Hippocampal formation (tissue), 2 donors: ENCODE measurements at places on chromosomes 2 and 18.

DNA sequence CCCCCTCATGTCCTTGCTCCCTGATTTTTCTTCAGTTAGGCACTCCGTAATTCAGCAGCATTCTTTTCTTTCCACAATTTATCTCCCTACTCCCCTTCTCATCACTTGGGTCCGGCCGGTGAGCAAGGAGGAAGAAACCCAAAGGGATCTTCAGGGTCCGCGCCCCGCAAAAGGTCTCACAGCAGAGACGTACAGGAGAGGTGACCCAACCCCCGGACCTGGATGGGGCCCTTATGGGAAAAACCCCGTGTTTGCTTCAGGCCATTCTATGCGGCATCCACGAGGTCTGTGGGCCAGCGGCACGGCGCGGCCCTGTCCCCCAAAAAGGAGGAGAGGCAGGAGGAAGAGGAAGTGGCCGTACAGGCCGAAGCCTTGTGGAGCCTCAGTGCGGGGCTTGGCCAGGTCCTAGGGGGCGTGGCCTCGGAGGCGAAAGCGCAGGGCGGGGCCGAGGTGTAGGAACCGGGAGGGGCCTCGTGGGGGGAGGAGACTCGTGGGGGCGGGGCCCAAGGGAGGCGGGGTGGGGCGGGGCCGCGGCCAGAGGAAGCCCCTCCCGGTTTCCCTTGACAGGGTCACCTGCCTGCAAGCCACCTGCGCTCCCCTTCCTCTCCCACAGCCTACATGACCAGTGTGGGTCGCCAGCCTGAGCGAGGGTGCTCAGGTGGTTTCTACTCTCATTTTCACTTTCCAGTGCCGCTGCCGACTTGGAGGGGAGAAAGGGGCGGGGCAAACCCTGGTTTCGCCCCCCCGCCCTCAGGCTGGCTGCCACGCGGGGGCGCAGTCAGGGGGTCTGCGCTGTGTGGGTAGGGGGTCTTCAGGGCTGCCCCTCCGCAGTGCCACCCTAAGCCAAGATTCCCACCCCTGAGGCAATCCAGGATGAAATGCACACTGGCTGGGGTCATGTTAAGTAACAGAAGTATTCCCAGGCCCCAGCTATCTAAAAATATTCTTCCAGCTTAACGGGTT, 156.4 kb upstream of the XPO1 start:
- DNase-seq, result peak; percentile 85

- DNase-seq, result no peak
These were observed 194.8 kb downstream of the ZNF804A start for GRCh38 chr2:184793176-184793575.

GRCh38 chr2:237731663-237732062, 66.9 kb upstream of the RBM44 start:
- DNase-seq, result no peak

DNA sequence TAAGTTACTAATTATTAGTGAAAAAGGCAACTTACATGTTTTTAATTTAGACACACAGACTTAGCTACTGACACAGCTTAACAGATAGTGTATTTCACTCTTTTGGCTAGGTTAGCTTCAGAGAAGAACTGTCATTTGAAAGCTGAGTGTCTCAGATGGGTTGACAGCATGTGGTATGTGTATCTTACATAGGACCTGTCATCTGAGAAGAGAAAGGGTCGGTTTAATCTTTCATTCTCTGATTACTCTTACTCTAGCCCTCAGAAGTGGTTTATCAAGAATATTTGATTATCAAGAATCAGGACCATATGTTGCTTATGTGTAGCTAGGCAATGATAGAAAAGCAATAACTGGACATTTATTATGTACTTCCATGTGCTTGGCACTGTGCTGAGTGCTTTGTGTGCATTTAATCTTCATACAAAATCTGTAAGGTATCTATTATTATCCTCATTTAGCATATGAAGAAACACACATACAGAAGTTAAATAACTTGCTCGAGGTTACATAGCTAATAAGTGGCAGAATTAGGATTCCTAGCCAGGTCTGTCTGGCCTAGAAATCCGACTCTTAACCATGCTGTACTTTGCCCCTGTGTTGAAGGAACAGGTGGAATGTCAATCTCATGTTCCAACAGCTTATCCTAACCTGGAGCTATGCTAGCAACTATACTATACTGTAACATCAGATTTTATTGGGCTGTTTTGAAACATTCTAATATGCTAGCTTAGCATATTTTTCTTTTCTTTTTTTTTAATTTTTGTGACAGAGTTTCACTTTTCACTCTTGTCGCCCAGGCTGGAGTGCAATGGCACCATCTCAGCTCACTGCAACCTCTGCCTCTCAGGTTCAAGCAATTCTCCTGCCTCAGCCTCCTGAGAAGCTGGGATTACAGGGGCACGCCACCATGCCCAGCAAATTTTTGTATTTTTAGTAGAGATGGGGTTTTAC, 28.4 kb downstream of the CFLAR start:
- no peak for DNase-seq

DNA sequence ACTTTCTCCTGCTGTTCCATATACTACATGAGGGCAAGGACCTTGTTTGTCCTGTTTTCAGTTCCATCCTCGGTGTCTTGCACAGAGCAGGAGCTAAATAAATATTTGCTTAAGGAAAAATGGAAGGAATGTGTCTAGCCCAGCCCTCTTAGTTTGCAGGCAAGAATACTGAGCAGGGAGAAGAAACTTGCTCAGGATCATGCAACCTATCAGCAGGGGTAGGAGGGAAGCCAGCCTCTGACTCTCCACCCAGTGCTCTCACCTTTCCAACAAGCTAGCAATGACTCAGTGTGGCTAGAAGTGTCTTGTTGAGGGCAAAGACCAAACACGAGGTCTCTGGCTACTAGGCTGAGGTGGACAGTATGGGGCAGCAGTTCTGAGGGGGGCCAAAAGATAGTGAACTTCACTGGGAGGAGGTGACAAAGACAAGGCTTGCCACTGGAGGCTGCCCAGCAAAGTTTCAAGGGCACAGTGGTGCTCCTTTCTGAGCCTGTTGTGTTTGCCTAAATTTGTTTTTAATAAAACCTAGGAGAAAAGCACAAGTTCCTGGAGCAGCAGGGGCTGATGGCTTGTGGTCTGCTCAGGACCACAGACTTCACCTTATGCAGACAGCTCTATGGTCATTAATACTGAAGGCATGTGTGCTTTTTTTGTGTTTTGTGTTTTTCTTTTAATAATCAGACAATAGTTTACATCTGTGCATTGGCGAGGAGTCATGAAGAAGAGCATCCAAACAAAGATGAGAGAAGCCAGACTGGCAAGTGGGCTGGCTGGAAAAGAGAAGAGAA, 49.1 kb upstream of the CTAGE1 start:
- DNase-seq, result no peak

DNA sequence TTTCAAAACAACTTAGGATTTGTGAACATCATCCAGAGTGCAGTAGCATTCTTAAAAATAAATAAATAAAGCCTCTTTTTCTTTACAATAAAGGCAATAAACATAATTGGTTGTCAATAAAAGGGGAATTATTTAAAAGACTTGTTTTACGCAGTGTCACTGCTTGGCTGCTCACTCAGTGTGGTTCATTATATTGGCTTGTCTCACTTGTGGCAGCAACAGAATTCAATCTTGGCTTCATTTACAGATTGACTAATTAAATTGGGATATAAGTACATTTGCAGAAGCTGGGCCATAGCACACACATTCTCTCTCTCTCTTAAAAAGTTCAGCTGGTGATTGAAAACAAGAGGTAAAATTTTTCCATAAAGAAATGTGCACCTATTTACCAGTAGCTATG, 1027.6 kb downstream of the LRP1B start:
- no peak for DNase-seq

DNA sequence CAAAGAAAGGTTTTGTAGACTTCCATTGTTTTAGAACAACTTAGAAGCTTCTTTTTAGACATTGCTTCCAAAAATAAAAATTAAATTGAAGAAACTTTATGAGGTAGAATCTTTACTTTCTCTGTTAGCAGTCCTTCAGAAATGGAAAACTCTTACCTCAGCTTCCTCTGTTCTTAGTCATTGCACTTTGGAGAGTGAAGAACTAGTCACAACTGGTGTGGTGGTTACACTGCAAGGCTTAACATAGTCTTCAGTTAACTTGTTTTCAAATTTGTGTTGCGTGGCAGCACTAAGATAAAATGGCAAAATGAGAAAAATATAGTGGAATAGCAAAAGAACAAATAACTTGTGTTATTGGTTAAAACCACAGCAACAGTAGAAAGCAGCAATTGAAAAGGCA, 332.6 kb downstream of the KIAA1328 start:
- DNase-seq, result no peak

DNA sequence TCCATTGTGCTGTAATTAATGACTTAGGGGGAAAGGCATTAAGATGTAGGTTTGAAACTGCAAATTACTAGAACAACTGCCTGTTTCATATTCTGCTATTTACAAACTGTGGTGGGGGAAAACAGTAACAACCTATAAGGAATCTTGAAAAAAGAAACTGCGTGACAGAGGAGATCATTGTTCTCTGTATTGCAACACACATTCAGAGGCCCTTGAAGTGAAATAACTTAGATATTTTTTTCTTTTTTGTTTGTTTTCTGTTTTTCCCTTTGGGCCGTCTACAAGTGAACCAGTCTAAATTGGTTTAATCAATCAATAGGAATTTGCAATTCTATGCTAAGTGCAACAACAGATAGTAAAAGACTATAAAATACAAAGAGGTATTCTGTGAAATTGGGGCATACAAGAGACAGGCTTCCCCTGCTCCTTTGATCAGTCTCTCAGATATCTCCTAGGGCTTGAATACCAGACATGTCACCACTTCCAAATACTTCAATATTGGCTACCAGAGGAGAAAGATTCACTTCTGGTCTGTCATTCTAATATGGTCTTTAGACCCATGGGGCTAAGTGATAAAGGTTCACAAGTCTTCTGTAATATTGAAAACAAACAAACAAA, 2055.1 kb upstream of the CELF4 start:
- DNase-seq, result no peak

DNA sequence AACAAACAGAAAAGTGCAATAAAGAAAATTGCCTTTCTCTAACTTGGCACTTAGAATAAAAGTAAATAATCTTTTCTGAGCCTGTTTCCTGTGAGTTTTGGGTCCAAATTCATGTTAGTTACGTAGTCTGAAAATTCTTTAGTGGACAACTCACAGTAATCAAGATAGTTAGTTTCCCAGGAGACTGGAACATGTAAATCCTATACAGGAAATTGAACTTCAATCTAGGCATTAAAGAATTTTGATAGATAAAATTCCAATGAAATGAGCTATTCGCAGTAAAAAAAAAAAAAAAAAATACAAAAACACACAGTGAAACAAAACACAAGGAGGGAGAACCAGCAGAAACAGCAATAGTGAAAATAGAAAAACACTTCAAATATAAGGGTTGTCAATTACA, 83.8 kb upstream of the REG3G start:
- no peak for DNase-seq

- DNase-seq, result no peak
These were observed 11.1 kb upstream of the DCTN1 start for GRCh38 chr2:74391209-74391579.

DNA sequence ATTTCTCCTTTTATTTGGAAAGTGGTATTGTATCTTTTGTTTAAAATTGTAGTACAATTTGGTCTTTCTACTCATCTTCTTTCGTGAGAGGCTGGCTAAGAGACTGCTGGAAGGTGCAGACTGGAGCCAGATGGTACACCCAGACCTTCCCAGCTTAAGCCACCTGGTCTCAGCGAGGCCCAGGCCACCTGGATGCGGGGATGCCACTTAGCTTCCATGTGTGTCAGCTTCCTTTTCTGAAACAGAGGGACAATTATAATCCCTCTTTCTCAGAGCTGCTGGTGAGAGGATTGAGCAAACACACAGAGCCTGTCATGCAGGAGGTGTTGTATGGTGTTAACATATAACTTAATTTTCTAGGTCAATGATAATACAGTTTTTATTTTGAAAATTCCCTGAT, 17.4 kb downstream of the FARP2 start:
- no peak for DNase-seq

DNA sequence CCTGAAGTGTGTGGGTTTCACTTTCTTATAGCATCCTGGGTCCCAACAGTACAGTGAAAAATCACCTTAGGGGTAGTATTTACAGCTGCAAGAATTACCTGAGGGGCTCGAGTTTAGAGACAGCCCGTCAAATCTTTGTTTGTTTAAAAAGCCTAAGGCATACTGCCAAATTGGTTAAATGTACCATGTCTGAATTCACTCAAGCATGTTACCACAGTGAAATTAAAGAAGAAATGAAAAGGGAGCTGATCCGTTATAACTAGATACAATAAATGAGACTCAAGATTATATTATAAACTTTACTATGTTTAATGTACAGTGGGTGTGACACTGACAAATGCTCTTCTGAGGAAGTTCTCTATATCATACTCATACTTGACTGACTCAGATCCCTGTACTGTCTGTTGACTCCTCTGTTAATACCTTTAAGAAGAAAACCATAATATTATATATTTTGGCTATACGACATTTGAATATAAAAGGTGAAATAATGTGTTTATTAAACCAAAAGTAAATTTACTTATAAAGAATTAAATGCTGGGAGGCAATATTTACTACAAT, 107.3 kb downstream of the TMEFF2 start:
- DNase-seq, result no peak

- no peak for DNase-seq
These were observed 28.2 kb downstream of the LAMA1 start for GRCh38 chr18:7089369-7089768.

GRCh38 chr2:158463496-158464095, 6.8 kb downstream of the PKP4 start:
- DNase-seq, result no peak

DNA sequence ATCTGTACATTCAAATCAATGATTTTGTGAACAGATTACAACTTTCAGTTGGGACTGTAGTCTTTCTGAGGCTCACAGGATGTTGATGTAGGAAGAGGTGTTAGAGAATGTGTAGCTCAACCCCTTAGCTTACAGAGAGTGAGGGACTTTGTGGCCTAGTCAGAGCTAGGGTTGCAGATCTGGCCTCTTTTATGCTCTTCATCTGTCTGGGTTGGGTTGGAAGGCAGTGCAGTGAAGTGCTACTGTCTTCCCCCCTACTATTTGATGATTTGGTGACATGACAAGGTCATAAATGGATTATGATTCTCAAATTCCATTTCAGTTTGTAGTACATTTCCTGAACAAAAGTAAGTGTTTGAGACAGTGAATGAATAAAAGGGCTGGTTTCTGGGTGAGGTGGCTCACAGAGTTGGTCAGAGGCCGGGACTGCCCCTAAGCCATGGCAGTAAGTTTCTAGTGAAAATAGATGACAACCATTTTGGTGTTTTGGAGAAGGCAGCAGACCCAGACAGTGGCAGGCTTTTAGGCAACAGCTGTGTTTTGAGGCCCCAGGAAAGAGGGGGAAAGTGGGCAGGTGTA, 21.6 kb downstream of the MAP4K4 start:
- DNase-seq, result no peak

DNA sequence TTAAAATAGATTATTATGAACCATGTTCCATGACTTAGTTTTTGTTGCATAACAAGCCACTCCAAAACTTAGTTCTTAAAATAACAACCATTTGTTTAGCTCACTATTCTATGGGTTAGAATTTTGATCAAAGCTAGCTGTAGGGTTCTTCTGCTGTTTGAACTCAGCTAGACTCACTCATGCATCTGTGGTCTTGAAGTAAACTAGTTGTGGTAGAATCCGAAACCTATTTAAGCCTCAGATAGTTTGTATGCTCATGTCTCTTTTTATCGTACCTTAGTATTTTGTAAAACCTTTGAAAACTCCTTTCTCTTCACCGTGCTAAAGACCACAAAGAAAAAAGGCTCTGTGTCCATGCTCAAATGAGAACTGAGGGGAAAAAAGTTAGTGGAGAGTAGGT, 166.6 kb downstream of the XIRP2 start:
- no peak for DNase-seq

GRCh38 chr18:75775121-75775520, 347.6 kb upstream of the SMIM21 start:
- DNase-seq, result no peak
